ENCODE measurements at places on chromosomes 3 and 15.

DNA sequence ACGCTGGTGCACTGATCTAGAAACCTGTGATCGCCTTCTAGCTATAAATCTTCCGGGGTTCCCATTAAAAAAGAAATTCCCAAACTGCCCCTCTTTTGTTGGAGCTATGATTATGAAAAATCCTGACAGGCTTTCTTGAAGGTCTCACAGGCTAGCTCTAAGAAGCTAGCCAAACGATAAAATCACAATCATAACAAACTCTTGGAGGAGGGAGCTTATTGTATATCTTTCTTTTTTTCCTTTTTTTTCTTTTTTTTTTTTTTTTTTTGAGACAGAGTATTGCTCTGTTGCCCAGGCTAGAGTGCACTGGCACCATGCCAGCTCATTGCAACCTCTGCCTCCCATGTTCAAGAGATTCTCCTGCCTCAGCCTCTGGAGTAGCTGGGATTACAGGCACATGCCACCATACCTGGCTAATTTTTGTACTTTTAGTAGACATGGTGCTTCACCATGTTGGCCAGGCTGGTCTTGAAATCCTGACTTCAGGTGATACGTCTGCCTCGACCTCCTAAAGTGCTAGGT is 72.0 kb downstream of the MYO1E start:
- no peak for DNase-seq

- DNase-seq, result no peak
Observed at GRCh38 chr3:45904931-45905330, 18.6 kb downstream of the CCR9 start.

DNA sequence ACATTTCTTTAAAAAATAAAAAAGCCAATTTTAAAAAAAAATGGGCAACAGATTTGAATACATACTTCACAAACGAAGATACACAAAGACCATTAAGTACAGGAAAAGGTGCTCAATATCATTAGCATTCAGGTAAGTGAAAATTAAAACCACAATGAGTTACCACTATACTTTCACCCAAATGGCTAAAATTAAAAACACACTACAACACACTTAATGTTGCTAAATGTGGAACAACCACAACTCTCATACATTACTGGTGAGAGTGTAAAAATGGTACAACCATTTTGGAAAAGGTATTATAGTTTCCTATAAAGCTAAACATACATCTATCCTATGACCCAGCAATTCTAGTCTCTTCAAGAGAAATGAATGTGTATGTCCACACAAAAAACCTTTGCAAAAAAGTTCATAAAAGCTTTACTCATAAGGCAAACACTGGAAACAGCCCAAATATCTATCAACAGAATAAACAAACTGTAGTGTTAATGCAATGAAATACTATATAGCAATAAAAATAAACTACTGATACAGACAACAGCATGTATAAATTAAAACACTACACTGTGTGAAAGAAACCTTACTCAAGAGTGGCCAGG is 14.9 kb downstream of the IP6K1 start:
- no peak for DNase-seq

- no peak for DNase-seq
Observed at GRCh38 chr3:132821314-132821713, 99.1 kb upstream of the NPHP3 start.

GRCh38 chr15:101135532-101136166 is 116.2 kb downstream of the CHSY1 start:
- no peak for DNase-seq

DNA sequence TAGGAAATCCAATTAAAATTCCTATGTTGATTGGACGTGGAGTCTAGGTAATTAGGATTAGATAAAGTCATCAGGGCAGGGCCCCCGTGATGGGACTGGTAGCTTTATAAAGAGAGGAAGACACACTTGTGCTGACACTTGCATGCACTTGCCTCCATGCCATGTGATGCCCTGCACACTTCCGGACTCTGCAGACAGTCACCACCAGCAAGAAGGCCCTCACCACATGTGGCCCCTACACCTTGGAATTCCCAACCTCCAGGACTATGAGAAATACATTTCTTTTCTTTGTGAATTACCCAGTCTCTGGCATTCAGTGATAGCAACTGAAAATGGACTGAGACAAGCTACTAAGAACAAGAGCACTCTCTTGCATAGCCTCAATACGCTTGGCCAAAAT is 90.6 kb downstream of the CRYGS start:
- no peak for DNase-seq

DNA sequence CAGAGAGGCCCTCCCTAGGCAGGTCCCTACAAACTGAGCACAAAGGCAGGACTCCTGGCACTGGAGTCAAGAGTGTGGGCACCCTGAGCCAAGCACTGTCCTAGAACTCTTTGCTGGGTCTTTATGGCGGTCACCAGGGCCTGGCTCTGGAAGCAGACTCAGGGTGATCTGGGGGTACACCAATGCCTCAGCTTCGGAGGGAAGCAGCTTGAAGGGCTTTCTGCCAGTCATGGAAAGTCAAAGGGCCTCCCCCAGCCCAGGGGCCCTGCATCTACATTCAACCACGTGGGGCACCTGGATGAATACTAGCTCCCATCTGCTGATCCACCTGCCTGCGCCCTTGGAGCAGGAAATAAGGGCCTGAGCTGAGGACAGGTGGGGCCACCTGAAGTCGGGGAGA is 7.4 kb downstream of the EPB42 start:
- DNase-seq, result no peak

- no peak for DNase-seq
Observed at GRCh38 chr3:98325055-98325454, 28.6 kb upstream of the OR5K4 start.

GRCh38 chr3:10489746-10490483 is 15.5 kb downstream of the ATP2B2 start:
- DNase-seq, result no peak
